ENCODE measurements at places on chromosomes 1 and 21.

- DNase-seq, result no peak
Measured at GRCh38 chr1:14128096-14128495, 428.1 kb downstream of the PRDM2 start.

DNA sequence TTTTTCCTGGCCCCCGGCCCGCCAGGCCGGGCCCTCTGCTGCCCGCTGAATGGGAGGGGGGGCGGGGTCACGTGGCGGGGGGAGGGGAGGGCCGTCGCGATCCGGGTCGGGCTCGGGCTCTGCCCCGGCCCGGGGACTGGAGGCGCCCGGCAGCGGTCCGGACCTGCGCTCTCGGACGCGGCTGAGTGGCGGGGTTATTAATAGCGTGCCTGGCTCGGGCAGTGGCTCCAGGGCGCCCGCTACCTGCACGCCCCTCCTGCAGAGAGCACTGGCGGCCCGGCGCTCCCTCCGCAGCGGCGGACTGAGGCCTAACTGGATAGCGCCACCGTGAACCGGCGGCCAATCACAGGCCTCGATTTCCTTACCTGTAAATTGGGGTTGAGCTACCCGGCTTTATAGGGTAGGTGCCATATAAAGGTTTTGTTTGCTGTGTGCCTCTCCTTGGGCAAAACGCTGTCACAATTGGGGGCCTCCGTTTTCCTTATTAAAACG is 28.1 kb downstream of the AHDC1 start:
- no peak for DNase-seq

GRCh38 chr1:29481031-29481430 is 244.7 kb downstream of the PTPRU start:
- no peak for DNase-seq

DNA sequence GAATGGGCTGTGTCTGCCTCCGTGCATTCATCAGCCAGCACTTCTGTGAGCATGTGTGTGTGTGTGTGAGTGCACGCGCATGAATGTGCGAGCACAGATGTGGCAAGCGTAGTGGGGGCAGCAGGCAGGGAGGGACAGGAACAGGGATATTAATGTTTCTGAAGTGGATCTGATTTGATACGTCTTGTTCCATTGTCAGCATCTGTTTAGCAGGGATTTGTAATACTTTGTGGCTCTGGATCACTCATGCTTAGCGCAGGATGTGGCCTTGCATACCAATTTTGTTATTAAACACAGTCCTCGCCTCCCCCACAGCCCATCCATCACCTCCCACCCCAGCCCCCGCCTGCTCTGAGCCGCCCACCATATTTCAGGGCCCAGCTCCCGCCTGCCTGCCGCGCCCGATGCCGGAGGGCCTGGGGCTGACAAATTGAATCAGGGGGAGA is 52.4 kb downstream of the TMEM53 start:
- no peak for DNase-seq

GRCh38 chr1:26350701-26351589 is 3.0 kb downstream of the CRYBG2 start:
- no peak for DNase-seq

DNA sequence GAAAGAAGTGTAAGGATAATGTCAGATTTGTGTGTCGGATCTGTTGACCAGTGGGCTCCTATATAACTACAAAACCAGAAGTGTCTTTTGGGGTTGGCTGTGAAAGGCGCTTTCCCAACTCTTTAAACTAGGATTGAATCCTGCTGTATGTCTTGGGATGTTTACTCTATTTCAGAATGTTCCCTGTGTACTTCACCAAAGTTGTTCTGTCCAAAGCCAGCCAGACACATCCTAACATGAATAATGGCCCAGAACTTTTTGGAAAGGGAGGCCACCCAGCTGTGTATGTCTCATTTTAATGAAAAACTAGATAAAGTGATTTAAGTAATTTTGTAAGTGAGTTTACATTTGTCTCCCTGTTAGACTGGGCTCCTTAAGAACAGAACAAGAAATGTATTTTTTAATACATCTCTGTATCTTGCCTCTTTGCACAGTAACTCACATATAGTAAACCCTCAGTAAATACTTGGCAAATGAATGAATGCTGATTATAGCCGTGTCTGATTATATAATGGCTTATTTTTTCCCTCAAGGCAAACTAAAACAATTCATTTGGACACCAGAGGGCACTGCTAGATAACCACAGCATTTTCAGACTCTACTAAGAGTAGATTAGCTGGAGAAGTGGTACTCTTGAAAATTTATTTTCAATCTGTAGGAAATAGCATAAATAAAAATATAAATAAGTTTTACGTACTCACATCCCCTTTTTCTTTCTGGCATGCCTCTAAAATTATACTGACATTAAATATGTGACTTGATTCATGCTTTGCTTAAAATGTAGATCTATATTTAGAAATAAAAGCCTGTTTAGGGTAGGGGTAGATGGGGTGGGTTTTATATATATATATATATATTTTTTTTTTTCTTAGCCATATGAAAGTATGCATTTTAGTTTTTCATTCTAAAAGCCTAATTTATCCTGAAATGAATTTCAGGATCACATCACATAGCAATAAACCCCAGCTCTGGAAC is 23.8 kb downstream of the TSEN15 start:
- peak; percentile 42 for DNase-seq

- DNase-seq, result no peak
Measured at GRCh38 chr1:151705753-151706463, 10.7 kb downstream of the CELF3 start.

DNA sequence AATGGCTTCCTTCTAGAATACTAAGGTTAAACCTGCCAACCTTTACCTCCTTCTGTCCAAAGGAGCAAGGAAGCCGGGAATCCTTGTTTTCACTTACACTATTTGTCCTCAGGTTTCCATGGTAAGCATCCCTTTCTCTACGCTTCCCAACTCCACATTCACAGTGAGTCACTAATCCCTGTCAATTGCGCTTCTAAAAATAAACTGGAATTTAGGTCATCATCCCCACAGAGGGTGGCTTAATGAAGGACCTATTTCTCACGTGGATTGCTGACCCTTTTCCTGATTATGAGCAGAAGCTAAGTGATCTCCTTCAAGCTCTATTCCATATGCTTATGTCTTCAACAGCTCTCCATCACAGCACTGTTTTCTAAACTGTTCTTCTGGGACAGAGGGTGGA is 39.9 kb upstream of the ABCA4 start:
- DNase-seq, result no peak

- no peak for DNase-seq
Measured at GRCh38 chr1:117447661-117448060, 80.4 kb downstream of the MAN1A2 start.

GRCh38 chr1:194950584-194950983 is 1657.7 kb downstream of the KCNT2 start:
- no peak for DNase-seq

DNA sequence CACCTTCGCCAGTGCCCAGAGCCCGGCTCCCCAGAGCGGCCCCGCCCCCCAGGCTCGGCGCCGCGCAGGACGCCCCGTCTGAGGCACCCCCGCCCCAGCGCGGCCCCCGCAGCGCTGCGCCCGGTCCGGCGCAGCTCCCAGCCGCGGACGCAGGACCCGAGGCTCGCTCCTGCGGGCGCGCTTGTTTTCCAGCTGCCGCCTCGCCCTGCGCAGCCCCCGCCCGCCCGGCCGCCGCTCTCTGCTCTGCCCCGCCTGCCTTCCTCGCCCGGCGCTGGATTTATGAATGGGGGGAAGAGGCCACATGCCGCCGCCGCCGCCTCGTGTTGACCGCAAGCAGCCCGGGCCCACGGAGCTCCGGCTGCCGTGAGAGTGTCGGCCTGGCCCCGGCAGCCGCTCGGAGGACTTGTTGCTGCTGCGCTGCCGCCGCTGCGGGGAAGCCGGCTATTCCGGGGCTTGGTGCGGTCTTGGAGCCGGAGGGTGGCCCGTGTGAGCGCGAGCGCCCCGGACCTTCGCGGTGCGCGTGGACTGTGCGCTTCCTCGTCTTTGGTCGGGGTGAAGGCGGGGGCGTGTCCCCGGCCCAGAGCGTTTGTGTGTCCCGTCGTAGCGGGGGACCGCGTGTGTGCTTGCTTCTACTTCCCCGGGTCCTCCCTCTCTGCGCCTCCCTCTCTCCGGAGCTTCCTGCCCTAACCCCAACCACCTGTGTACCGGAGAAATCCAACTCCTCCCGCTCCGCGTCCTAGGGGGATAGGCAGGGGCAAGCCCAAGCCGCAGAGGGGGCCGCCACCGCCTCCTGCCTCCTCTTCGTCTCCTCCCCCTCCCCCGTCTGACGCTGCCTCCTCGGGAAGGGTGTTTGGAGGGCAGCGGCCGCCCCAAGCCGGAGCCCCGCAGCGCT is 736 bp downstream of the KCNC4 start:
- peak; percentile 55 for DNase-seq

DNA sequence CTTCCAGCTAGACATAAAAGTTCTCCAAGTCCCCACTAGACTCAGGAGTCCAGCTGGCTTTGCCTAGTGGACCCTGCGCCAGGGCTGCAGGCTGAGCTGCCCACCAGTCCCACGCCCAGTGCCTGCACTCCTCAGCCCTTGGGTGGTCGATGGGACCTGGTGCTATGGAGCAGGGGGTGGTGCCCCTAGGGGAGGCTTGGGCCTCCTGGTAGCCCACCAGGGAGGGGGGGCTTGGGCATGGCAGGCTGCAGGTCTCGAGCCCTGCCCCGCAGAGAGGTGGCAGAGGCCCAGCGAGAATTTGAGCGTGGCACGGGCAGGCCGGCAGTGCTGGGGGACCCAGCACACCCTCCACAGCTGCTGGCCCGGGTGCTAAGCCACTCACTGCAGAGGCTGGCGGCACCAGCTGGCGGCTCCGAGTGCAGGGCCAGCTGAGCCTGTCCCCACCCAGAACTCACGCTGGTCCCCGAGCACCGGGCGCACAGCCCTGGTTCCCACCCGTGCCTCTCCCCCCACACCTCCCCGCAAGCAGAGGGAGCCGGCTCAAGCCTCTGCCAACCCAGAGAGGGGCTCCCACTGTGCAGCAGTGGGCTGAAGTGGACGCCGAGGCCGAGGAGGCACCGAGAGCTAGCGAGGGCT is 30.2 kb upstream of the GBP5 start:
- DNase-seq, result no peak

- DNase-seq, result peak; percentile 84
Measured at GRCh38 chr1:92934395-92935378, 26.6 kb downstream of the DIPK1A start.

DNA sequence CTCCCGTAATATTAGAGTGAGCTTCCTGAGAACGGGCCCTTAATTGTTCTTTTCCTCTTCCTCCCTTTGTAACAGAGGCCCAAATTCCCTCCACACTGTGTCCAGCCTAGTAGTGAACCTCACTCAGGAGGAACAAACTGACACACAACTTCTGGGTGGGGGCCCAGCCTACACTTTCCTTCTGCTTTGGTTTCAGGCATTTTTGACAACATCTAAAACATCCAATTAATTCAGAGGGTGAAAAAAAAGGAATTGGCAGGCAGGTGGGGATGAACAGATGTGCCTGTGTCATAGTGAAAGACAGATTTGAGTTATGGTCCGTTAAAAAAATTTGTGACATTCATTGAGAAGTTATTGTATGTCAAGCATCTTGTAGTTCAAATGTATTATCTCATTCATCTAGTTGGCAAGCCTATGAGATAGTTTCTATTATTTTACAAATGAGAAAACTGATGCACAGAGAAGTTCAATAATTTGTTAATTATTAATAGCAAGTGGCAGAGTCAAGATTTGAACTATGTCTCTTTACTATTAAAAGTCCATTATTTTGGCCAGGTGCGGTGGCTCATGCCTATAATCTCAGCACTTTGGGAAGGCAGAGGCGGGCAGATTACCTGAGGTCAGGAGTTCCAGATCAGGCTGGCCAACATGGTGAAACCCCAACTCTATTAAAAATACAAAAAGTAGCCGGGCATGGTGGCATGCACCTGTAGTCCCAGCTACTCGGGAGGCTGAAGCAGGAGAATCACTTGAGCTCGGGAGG is 41.6 kb upstream of the LRIG2 start:
- DNase-seq, result peak; percentile 73

DNA sequence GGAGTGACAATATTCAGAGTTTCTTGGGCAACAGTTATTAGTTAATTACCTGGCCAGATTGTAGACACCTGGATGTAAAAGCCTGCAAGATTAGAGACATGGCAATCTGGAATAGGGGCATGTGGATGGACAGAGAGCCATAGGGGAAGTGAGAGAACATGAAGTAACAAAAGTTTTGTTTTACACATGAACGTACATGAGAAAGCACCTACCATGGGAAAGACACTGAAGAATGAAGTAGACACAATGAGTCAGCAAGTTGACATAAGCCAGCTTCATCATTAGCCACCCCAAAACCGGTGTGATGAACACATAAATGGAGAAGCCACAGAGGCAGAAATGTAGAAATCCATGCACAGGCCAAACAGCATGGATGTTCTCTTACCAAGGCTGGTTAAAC is 462.1 kb upstream of the C1orf87 start:
- no peak for DNase-seq

GRCh38 chr1:78726686-78727085 is 77.1 kb downstream of the IFI44 start:
- no peak for DNase-seq

DNA sequence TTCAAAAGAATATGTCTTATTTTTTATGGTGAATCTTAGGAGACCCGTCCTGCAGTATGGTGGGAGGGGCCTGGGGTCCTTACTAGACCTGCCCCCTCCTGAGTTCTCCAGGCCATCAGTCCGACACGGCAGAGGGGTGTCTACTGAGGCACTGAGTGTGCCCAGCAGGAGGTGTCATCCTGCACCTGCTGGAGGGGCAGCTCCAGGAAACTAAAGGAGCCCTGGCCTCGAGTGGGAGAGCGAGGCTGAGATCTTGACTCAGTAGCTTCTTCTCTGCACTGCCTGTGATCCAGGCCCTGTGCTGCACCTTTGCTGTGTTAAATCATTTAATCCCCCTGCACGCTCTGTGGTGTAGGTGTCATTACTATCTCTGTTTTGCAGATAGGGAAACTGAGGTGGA is 587.7 kb downstream of the PTPRU start:
- no peak for DNase-seq

DNA sequence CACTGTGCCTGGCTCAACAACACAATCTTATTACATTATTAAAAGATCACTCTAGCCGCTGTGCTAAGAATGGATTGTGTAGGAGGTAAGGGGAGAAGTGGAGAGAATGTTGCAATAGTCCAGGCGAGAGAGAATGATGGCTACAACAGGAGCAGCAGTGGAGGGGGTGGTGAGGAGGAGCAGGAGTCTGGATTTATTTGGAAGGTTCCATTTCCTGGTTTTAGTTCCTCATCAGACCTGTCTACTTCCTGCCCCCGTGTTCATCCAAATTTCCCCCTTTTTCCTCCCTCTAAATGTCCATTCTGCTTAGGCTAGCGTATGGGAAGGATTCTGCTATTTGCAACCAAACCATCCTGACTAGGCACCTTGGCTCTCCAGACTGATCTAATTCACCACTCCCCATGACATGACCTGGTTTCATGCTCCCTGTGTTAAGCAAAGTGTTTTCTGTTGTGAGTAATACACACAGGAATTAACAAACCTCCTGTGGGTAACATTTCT is 35.1 kb upstream of the EYA3 start:
- no peak for DNase-seq

DNA sequence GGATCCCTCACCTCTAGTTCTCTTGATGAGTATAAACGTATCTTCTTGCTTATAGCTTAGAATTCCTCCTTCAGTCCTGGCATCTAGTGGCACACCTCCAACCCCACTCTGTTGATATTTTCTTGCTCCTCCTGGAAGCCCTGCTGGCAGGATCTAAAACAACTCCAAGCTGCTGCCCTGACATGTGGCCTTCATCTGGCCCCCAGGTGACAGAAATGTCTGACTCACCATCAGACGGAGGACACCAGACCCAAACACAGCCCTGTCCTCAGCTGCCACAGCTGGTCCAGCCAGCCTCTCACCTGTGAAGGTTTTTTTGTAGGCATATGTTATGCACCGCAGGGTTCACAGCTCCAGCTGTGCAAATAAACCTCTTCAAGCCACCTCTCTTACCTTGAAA is 53.4 kb downstream of the KRTAP19-8 start:
- DNase-seq, result no peak
